ENCODE measurements at places on chromosomes 2 and 18.
A peak's percentile ranks its signal among the peaks of the same experiment; 100 is the strongest.

- DNase-seq: no peak
These were observed 3.5 kb upstream of the FAM124B start for GRCh38 chr2:224405412-224405811.

DNA sequence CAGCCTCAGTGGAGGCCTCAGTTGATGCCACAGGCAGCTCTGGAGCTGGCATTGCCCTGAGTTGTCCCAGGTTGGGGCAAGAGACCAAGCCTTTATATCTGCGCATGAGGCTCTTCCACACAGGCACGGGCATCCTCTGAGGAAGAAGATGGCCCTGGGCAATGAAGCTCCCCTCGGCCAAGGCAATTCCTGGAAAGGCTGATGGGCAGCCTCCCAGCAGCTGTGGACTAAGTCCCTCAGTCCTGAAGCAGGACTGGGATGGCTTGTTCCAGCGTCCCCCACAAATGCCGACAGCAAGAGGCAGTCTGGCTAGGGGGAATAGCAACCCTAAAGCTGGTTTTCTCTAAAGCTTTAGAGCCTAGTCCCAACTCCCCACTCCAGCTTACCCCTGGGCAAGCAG is 90.0 kb downstream of the TFCP2L1 start:
- no peak for DNase-seq

GRCh38 chr2:150125188-150125587 is 362.3 kb downstream of the RND3 start:
- no peak for DNase-seq

DNA sequence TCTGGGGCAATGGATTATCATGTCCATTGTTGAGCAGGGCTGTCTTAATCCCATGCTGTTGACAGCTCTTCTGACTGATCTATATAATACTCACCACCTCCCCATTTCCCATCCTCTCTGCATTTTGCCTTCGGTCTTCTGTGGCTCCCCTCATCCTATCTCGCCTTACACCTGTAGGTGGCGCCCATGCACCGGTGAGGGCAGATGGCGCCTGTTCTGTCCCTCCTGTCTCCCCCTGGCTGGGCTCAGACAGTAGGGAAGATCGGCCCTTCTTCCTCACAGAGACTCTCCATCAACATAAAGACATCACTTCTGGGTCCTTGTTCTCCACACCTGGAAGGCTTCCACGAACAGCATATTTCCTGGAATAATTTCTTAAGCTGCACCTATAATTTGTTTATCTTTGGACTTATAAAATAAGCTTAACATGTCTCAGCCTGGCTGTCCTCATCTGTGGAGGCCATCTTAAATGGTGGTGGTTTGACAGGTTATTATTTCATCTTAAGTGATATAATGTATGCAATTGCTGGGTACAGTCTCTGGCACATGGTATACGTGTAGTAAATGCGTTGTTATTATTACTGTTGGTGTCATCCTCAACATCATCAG is 10.9 kb upstream of the CDH20 start:
- peak; percentile 19 for DNase-seq

DNA sequence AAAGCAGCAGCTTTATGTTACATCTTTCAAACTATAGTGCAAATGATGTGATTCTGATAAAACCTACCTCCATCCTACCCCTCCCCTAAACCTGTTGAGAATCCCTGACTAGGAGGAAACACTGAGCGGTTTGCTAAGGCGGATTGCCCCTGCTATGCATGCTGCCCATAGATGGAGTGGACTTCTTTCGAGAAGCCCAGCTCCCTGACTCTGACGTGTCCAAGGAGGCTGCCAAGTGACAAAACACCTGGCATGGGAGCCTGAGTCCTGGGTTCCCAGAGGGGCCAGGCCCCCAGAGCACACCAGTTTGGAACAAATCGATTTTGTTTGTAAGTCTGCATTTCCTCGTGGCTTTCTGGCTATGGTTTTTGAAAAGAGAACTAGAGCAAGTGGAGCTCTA is 1.4 kb upstream of the UXS1 start:
- DNase-seq: no peak

- DNase-seq: no peak
These were observed 172.8 kb downstream of the NRXN1 start for GRCh38 chr2:50859110-50859509.

GRCh38 chr18:46386788-46387187 is 270.2 kb downstream of the LOXHD1 start:
- no peak for DNase-seq

DNA sequence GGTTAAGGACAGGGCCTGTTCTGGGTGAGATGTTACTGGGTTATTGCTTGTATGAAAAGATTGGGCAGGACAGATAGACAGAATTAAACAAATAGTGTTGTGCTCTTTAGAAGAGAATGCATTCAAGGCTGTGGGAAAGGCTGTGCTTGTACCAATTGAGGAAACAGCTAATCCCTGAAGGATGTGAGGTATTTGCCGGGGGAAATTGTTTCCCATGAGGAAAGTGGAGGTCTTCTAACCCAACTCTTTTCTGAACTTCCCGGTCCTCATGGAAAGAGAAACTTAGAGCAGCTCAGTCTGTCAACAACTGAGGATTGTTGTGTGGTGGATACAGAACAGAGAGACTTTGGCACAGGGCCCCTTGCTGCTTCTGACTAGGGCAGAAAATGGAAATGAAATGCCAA is 9.5 kb downstream of the SLC1A4 start:
- no peak for DNase-seq

GRCh38 chr18:7168408-7168807 is 50.8 kb upstream of the LAMA1 start:
- DNase-seq: no peak

GRCh38 chr2:33607251-33607721 is 8.2 kb upstream of the FAM98A start:
- no peak for DNase-seq

- no peak for DNase-seq
These were observed 457.8 kb upstream of the MEX3C start for GRCh38 chr18:51655327-51655698.

DNA sequence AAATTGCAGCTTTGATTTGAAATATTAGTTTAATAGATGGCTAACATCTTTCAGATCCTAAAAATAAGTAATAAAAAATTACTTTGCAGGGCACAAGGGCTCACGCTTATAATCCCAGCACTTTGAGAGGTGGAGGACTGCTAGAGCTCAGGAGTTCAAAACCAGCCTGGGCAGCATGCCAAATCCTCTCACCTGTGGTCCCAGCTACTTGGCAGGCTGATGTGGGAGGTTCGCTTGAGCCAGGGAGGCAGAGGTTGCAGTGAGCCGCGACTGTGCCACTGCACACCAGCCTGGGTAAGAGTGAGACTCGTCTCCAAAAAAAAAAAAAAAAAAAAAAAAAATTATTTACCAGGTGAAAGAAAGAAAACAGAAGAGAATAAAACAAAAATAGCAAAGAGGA is 449.8 kb downstream of the NRXN1 start:
- DNase-seq: no peak
